ENCODE measurements at places on chromosomes 7 and 10.

GRCh38 chr7:50834031-50834535 lies 51.4 kb upstream of the GRB10 start:
- no peak for DNase-seq

DNA sequence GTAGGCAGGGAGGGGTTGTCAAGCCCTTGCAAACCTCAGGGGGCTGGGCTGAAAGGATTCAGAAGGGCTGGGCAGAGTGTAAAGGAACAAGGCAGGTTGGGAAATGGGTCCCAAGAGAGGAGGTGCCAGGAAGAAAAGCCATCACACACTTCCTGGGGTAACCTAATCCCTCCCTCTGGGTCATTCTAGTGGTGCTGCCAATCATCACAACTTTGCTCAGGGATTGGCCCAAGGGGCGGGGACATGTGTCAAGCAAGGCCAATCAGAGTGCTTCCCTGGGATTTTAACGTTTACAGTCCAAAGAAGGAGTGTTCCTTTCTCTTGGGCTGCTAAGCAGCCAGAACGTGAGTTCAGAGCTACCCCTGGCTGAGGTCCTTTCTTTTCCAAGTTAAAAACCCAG lies 57.1 kb upstream of the NPTX2 start:
- DNase-seq: no peak

GRCh38 chr10:122344741-122345258 lies 29.7 kb upstream of the PLEKHA1 start:
- DNase-seq: no peak

DNA sequence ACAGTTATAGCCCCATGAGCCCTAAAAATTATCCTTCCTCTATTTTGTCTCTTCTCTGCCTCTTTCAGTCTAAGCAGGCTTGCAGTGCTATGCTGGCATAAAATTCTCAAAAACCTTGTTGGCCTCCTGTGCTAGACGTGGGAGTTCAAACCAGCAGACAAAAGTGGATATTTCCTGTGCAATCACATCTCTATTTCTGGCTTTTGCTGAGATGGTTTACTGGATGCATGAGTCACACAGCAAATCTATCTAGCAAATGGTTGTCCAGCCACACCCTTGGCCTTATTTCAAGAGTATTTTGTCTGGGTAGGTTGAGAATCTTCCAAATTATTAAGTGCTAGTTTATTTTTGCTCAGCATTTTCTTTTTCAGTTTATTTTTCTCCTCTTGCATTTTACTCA lies 370.8 kb downstream of the CDC14C start:
- DNase-seq: no peak

DNA sequence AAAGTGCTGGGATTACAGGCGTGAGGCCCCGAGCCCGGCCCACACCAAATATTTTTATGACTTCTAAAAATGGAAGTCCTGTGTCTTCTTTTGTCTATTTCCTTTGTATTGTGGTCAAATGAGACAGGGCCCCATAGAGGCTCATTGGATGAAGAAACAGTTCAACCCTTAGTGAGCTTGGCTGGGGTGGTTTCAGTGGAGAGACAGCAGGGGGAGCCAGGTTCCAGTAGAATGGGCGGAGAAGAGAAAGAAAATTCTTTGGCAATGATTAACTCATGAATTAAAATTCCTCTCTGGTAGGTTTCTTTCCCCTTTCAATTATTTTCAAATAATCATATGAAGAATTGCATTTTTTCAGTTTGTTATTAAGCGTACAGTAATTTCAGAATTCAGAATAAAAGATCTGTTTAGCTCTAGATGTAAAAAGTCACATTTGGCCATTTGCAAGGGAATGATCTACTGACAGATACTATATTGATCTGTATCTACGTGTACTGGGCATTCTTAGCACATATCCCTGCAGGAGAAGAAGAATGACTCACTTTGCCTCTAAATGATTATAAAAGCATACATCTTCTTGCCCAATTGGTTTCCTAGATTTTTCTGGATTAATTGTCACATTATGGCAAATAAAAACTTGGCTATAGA lies 43.2 kb downstream of the PNLIPRP3 start:
- DNase-seq: no peak

DNA sequence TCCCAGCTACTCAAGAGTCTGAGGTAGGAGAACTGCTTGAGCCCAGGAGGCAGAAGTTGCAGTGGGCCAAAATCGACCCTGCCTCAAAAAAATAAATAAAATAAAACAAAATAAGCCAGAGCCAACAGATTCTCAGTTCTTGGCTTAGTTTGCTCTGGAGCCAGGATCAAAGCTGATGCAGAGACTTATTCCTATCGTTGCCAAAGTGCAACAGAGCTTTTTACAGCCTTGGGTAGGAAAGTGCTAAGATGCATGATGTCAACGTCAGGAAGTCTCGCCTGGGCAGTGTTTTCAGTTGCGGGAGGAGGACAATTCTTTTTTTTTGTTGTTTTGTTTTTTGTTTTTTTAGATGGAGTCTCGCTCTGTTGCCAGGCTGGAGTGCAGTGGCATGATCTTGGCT lies 43.8 kb upstream of the CYTH3 start:
- DNase-seq: no peak

DNA sequence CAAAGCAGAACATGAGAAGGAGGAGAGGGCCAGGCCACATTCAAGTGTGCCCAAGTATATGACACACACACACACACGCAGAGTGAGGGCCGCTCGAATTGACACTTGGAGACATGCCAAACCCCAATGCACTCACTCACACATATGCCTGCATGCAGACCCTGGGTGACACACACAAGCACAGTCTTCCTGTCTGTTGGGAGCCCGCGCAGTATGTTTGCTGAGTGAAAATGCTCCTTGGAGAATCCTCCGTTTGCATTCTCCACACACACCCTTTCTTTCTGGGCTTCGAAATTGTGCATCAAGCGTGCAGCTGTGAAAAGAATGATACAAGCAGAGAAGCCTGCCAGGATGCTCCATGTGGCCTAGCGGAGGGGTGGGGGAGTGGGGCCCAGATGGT lies 120.9 kb downstream of the PLXNA4 start:
- DNase-seq: no peak

DNA sequence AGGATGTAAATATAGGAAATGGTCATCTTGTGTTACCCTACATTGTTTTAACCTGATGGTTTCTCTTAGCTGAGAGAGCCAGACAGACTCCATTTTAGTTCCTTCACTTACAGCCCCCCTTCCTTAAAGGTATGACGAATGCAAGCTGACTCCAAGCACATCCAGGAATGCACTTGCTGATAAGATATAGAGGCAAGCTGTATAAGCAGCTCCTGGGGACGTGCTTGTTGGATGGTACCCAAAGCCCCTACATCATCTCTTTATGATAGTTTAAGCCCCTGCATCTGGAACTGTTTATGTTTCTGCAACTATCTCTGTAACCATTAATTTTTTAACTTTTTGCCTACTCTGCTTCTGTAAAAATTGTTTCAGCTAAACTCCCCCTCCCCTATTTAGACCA lies 41.7 kb downstream of the ZNF25 start:
- DNase-seq: no peak

- no peak for DNase-seq
Measured at GRCh38 chr7:36896418-36896817, 172.1 kb upstream of the AOAH start.

DNA sequence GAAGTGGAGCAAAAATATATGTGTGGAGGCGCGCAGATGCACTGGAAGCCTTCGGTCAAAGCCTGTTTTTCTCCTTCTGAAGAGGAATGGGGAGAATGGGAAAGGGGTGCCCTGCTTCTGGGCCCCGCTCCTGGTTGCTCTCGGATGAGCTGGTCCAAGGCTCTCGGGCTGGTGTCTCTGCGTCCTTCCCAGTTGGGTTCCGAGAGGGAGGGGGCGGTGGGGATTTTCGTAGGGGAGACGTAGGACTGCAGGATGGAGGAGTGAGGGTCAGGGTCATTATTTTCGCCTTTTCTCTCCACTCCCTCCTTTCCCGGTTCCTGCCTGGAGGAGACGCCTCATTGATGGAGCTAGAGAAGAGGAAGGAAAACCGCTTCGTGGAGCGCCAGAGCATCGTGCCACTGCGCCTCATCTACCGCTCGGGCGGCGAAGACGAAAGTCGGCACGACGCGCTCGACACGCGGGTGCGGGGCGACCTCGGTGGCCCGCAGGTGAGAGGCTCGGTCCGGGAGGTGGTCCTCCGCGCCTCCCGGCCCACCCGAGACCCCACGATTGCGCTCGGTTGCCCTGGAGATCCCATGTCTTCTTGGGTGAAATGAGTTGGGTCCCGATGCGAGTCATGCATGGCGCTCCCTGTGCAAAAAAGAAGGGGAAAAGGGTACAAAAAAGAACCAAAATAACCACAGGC lies 790 bp downstream of the ADAM22 start:
- DNase-seq: no peak

DNA sequence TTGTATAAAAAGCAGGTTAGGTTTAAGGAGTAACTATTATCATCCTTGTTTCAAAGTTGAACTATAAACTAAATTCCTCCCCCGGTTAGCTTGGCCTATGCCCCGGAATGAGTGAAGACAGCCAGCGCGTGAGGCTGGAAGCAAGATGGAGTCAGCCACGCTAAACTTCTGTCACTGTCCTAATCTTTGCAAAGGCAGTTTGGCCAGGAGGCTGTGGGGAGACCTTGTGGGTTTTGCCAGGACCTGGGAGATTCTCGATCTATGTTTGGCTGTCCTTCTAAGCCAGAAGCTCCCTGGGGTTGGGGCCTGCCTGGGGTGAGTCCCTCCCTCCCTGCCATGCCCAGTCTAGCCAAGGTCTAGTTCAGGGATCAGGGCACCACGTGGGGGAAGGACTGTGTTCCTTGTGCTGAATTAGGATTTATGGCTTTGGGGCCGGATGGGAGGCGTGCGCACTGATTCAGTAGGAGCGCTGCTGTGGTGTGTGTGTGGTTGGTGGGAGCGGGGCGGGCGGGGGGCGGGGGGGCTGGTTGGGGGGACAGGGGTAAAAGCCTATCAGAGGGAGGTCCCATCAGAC lies 871 bp upstream of the GTF2IRD1 start:
- DNase-seq: no peak

DNA sequence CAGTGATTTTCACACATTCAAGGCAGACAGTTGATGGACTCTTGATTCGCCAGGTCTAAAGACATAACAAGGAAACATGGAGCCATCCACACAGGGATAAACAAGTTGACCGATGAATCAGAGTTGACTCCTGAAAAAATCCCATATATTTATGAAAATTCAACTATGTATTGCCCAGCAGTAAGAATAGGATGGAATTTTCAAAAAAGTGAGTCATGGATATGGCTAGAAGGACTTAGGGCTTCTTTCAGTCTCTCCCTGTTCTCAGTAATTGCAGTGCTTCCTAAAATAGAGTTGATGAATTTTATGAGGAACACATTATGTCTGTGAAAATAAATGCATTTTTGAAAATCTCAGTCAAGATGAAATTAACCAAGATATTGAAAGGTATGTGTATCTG lies 301.2 kb downstream of the PLXDC2 start:
- DNase-seq: no peak

DNA sequence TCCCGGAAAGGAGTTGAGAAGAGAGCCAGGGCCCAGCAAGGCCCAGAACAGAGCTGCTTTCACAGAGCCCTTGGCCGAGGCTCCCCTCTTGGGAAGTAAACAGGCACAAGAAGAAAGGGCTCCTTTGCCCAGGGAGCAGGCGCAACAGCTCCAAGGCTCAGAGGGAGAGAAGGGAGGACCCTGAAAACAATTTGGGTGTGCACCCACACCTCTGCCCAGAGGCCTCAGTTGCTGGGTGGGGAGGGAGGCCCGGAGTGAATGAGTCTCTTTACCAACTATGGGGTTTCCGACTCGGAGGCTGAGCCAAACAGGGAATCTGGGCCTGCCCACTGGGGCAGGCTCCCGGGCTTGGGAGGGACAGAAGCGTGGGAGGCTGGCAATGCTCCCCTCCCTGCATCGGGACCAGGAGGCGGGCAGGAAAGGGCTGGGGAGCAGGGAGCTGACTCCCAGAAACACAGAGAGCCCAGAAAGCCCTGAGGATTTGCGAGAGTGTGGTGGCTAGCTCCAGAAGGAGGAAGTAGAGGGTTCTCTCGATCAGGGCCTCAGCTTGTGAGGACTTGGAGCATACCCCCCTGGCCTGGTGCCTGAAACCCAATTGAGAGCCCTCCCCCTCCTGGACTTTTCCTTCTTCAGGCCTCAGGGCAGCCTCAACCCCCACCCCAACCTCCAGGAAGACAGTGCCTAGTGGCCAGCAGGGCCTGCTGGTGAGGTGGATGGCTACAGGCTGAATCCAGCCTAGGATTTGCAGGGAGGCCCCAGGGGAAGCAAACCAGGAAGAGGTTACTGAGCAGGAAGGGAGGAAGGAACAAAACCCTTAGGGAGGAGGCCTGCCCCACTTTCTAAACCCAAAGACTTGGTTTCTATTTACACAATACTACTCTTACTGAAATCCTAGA lies 6.2 kb downstream of the C10orf105 start:
- peak; percentile 91 for DNase-seq

DNA sequence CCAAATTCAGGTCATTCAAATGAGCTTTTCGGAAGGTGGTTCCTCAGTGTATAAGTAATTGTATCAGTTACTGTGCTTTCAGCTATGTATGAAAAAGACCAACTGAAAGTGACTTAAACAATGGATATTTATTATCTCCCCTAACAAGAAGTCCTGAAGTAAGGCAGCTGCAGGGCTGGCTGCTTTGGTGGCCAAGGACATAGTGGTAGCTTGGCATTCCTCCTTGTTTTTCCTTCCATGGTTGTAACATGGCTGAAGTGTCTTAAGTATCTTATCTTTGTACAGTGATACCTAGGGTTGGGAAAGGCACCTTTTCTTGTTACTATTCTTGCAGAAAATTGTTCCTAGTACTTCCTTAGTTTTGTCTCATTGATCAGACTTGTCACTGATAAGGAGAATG lies 21.4 kb downstream of the EXOC4 start:
- DNase-seq: no peak

DNA sequence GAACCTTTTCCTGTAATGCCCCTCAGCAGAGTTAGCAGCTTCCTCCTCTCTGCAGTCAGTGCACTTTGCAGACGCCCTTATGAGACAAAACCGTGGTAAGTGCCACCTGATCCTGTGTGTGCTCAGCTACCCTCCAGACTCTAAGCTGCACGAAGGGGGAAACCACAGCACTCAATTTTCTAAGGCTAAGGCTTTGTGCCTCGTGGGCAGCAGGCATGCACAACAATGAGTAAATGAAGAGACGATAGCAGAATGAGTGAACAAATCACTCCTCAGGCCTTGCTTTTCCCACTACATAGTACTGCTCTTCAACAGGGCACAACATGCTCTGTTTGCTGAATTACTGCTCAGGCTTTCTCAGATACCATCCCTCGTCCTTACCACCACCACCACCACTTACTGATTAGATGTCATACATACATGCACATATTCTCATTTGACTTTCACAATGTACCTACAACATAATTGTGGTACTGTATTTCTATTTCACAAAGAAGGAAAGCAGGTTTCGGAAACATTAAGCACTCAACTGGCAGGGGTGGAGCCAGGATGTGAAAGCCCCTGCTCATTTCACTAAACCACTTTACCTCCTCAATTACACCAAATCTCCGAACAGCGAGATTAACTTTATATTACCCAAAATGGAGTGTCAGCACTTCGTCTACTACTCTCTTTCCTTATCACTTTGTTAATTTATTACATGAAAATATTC lies 85.4 kb downstream of the ICA1 start:
- peak; percentile 75 for DNase-seq

Data from HL-60 (cell line).